ENCODE measurements at places on chromosomes 5 and 9.

DNA sequence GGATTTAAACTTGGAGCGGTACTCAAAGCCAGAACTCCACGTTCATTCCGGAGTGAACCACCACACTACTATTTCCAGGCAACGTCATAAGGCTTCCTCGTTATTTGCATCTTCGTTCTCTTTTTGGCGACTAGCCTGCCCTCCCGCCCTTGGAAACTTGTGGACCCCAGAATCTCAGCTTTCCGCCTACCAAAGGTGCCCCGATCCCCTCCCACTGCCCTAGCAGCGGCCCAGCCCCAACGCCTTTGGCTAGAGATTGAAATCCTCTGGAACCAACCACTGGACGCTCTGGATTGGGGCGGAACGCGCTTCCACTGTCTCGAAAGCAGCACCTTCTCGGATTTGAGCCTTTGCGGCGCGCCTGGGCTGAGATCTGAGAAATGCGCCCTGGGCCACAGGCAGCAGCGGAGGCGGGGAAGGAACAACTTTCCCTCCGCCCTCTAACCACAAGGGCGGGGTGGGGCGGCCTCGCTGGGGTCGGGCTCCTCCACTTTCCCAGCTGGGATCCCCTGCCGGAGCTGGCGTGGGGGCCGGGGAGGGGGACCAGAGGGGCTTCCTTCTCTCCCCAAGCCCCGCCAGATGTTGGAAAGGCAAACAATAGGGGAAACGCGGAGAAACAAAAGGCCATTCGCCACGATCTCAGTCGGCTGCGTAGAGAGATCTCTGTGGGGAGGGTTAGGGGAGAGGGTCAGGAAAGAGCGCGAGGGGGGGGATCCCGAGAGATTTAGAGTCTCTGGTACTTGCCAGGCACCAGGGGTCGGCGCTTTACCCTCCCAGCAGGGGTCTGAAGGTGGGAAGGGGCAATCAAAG lies 1.3 kb downstream of the MOB3B start:
- peak; percentile 67 for DNase-seq

DNA sequence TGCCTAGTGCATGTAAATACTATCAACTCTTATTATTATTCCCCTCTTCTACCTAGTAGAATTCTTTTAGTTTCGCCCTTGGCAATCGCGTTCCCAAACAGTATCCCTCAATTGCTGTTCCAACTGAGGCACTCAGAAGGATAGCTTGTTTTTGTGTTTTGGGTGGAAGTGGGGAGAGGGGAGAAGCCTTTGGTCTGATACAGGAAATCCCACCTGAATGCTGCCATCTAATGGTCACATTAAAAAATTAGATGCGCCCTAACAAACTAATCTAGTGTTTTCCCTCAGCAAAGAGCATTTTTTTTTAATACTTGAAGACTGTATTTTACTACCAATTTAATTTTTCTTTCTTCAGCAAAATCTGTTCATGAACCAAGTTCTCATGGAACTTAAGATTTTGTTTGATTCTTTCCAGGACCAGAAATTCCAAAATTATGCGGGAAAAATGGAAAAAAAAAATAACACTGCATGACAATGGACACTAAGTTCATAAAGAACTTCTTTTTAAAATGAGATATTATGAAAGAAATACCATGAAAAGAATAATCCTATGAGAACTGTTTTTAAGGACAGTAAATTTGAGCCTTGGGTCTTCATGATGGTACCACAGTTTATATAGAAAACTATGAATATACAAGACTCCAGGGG lies 22.2 kb upstream of the GLDC start:
- no peak for DNase-seq

DNA sequence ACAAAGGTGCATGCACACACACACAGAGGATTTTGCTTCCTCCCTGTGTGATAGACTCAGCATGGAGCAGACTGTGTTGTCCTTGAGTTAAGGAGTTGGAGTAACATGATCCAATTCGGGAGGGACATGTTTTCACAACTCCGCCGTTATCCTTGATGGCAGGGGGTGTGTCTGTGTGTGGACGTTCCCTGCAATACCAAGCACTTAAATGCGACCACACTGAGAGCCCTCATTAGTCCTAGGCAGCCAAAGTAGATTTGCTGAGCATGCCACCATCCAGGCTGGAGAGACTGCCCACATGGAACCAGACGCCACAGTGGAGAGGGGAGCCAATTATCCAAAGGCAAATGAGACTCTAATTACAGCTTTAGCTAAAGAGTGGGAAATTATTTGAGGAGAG lies 140.1 kb downstream of the DOCK2 start:
- DNase-seq, result no peak

- DNase-seq, result no peak
Measured at GRCh38 chr5:96835791-96836191, 28.0 kb upstream of the ERAP1 start.

DNA sequence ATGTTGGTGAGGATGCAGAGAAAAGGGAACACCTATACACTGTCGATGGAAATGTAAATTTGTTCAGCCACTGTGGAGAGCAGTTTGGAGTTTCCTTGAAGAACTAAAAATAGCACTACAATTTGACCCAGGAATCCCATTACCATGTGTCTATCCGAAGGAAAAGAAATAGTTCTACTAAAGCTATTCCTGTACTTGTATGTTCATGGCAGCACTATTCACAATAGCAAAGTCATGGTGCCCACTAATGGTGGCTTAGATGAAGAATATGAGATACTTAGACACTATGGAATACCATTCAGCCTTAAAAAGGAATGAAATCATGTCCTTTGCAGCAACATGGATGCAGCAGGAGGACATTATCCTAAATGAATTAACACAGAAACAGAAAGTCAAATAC lies 50.2 kb upstream of the CAST start:
- DNase-seq, result no peak

DNA sequence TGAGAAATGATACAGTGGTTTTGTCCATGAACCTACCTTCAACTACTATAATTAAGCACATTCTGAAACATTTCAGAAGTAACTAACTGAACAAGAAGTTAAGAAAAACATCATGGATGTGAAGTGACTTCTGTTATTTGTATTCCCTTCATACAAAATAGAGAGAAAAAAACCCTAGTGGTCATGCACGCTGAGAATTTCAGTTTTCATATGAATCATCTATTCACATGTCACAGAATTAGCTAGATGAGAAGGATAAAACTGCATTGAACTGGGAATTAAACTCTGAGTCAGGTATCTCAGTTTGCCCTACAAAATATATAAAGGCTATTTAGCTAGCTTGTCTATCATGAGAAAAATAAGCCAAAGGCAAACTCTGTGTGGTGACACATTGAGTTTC lies 451.8 kb upstream of the FTMT start:
- DNase-seq, result no peak

DNA sequence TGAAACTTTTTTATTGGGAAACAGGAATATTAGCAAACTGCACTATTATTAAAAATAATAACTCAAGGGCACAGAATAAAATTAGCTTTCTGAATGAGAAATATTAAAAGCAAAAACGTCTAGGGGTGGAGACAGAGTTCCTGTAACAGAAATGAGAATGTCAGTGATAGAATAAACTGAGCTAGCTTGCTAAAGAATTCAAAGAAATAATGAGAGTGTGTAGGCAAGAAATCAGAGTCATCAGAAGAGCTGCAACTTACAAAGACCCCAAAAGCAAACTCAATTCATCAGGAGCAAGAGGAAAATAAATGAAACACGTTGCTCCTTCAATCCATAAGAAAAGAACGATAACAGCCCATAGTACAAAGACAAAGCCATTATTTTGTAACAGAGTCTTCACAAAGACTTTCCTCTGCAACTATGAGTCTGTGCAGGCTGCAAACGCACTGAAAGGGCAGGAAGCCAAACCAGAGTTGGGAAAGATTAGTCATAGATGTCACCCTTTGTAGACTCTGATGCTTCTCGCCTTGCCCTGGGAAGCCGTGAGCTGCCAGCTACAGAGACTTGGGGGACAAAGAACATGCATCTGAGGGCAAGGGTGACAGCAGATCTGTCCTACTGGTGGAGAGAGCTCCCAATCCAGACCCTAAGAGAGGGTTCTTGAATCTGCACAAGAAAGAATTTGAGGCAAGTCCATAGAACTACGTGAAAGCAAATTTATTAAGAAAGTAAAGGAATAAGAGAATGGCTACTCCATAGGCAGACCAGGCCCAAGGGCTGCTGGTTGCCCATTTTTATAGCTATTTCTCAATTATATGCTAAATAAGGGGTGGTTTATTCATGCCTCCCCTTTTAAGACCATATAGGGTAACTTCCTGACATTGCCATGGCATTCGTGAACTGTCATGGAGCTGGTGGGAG lies 40.8 kb downstream of the SHC3 start:
- DNase-seq, result peak; percentile 52

All from activated CD4-positive, alpha-beta T cell treated with anti-CD3 and anti-CD28 coated beads for 48 hours (primary cell).